ENCODE measurements at places on chromosomes 2 and 18.
A peak's percentile ranks its signal among the peaks of the same experiment; 100 is the strongest.

DNA sequence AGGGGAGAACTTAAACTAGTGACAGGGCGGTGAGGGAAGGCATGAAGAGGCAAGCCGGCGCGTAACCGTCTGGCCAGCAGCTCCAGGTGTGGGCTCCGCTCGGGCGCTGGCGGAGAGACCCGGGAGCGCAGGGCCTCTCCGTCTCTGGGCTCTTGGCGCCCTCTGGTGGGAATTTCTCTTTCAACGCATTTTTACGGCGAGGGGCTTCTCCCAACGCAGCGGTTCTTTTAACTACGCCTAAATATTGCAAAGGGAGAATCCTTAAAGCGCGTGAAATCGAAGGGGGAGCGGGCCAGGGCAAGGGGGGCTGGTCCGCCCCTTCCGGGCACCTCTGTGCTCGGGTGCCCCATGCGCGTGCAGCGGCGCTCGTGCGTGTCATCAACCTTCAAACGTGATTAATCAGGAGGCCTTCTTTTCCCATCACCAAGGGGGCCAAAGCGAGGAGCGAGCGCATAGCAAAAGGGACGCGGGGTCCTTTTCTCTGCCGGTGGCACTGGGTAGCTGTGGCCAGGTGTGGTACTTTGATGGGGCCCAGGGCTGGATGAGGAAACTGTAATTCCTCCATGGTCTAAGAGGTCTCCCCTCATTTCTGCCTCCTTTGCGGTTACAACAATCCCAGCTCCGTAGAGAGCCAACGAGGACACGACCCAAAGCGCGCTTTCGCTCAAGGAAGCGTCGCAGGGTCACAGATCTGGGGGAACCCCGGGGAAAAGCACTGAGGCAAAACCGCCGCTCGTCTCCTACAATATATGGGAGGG, 762 bp upstream of the GAD1 start:
- peak; percentile 79 for DNase-seq

GRCh38 chr18:63155910-63156773, 163.4 kb downstream of the BCL2 start:
- DNase-seq, result no peak

DNA sequence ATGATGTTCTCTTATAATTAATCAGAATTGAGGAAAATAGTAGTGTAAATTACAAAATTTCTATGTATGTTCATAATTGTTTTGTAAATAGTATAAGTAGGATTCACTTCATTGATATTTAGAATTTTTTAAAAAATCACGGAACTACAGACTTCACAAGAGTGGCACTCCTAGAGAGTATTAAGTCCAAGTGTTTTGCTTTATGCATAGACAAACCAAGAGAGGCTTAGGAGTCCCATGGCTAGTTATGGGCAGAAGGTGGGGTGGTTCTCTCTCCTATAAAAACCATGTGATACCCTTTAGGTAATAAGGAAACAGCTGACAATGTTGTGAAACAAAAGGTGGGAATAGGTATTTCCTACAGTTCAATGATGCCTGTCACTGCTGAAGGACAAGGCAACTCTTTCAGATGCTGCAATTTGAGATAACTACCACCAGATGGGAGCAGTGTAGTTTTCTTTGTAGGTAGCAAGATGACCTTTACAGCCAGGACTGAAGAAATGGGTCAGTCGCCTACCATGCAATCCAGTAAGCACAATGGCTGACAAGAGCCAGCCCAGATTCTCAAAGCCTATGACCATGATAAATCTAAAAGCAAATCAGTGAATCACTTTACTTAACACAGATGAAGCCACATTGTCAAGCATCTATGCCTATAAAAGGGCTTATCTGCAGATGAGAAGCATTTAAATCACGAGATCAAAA, 83.9 kb downstream of the AAK1 start:
- no peak for DNase-seq

- DNase-seq, result no peak
Observed at GRCh38 chr18:5311301-5311989, 15.9 kb upstream of the ZBTB14 start.

DNA sequence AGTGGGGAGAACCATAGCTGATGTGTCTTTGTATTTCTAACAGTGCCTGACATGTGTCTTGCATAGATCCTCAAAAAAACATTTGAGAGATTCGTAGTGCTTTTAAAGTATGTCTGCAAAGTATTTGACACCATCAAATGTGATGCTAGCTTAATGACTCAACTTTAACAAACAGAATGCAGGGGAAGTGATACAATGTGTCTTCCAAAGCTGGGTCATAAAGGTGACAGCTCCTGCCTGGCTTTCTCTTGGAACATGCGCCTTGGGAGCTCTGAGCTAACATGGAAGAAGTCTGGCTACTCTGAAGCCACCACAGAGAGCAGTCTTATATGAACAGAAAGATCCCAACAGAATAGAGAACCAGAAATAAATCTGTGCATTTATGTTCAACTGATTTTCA, 78.2 kb downstream of the C1D start:
- DNase-seq, result no peak

- no peak for DNase-seq
Observed at GRCh38 chr18:74290021-74290420, 1.7 kb downstream of the CYB5A start.

- no peak for DNase-seq
Observed at GRCh38 chr2:174338147-174338605, 3.4 kb downstream of the SP9 start.
